Stimulated activated CD4-positive, alpha-beta T cell treated with anti-CD3 and anti-CD28 coated beads, Interleukin-4, amount 100 ng/mL, for 1 hour (primary cell): ENCODE measurements at places on chromosomes 12 and 14.

DNA sequence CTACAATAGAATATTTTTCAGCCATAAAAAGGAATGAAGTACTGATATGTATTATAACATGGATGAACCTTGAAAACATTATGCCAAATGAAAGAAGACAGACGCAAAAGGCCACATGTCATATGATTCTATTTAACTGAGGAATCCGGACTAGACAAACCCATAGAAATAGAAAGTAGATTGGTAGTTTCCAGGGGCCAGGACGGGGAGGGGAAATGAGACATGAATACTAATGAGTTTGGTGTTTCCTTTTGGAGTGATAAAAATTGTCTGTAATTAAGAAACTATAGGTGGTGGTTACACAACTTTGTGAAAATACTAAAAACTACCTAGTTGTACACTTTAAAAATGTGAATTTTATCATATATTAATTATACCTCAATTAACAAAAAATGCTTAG lies 247.6 kb downstream of the BCAT1 start:
- DNase-seq: no peak

DNA sequence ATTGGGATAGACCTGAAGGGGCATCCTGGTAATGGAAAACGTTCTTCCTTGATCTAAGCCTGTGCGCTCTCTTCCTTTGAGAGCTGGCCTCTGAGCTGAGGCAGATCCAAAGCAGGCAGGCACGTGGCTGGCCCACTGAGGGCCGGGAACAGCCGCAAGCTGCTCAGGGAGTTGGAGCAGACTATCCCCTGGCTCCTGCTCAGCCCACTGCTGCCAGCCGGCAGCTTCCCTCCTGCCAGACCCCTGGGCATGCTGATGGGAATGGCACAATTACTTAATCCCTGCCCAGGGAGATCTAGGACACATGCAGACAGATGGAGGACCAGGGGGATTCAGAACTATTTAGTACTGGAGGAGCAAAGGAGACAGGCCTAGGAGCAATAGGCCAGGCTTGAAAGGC lies 14.4 kb downstream of the NEUROD4 start:
- no peak for DNase-seq

- DNase-seq: no peak
These were observed 31.4 kb downstream of the SSPN start for GRCh38 chr12:26226629-26227360.

GRCh38 chr12:115761784-115762183 lies 515.7 kb downstream of the MED13L start:
- no peak for DNase-seq

- DNase-seq: no peak
These were observed 40.7 kb downstream of the TNFAIP2 start for GRCh38 chr14:103164006-103164405.

DNA sequence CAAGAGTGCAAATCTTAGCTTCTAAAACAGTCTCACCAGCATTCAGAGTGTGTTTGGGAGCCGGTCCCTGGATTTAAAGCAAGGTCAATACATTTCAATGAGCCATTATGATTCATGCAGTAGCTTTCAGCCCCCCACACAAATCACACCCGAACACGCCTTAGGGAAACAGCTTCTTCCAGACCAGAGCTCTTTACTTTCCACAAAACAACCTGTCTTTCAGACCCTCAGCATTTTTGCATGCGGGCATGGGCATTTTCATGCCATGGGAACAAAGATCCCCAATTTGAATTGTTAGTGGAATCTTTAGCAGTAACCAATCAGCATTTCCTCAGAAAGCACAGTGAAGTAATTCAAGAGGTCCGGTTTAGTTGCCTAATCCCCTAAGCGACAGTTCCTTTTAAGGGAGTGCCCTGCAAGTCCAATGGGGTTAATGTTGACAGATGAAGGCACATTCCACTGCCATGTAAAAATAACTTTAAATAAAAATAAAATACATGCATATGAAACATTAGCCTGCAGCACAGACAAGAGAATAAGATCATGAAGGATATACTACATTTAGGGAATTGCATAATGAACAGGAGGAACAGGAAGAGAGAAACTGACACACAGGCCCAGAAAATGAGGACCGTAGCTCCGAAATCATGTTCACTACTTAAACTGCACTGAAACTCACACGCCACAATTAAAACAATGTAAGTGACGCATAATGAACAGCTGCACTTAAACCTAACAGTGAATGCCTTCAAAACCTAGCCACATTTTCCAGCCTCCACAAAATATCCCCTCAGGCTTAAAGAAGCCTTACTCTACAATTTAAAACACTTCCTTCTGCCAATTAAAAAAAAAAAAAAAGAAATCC lies 4.0 kb downstream of the VPS37B start:
- DNase-seq: no peak
